Activated effector memory CD4-positive, alpha-beta T cell treated with anti-CD3 and anti-CD28 coated beads, Interleukin-2, amount 50 U/mL, for 16 hours (primary cell): ENCODE measurements at places on chromosomes 3 and 15.
A peak's percentile ranks its signal among the peaks of the same experiment; 100 is the strongest.

DNA sequence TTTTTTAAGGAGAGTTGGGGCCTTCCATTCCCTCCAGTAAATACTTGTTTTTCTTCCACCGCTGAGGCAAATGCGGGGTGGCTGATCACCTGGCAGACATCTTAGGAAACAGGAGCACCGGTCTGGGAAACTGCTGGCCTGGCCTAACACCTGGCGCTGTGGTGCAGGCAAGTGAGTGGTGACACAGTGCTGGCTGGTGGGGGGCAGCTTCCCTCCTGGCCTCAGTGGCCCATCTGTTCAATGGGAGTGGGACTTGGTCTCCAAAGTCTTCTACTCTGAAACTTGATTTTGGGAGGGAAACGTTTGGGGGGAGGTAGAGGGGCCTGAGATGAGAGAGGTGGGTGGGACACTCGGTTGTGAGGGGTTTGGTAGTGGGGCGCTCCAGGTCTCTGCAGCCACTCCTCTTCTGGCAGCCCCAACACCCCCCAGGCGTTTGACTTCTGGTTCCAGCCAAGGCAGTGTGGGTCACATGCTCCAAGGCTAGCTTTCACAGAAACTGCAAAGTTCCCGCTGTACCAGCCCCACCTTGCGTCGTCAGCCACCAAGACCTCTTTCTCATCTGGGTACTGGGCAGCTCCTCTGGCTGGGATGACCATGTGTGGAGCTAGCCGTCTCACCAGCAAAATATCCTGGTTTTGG lies 4.7 kb downstream of the GHRL start:
- DNase-seq: peak; percentile 21

GRCh38 chr3:75737831-75738493 lies 47.4 kb downstream of the ZNF717 start:
- no peak for DNase-seq

DNA sequence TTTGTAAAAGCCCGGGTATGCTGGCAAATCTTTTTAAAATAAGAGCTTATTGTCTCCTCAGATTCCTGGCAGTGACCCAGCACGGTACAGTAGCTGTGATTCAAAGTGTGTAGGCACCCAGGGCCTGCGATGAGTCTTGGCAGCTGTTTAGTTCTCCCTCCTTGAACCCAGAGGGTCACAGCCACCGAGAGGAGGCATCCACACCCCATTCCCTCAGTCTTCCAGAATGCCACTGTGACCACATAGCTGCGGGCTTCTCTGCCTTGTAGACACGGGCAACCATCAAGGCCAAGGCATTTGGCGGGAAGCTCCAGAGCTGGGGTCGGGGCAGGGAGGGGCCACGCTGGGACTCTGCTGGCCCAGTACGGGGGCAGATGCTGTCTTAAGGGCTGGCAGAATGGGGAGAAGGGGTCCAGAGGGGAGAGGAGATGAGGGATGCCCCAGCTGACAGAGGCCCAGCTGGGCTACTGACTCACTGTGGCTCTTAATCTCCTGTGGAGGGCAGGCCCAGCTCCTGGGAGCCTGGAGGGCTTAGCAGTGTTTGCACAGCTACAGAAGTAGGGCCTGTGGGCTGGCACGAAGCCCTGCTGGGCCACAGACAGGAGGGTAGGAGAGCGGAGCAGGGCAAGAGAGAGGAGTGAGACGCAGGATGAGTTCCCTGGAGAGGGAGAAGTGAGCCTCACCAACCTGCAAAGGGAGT lies 68.8 kb upstream of the DLG1 start:
- no peak for DNase-seq

DNA sequence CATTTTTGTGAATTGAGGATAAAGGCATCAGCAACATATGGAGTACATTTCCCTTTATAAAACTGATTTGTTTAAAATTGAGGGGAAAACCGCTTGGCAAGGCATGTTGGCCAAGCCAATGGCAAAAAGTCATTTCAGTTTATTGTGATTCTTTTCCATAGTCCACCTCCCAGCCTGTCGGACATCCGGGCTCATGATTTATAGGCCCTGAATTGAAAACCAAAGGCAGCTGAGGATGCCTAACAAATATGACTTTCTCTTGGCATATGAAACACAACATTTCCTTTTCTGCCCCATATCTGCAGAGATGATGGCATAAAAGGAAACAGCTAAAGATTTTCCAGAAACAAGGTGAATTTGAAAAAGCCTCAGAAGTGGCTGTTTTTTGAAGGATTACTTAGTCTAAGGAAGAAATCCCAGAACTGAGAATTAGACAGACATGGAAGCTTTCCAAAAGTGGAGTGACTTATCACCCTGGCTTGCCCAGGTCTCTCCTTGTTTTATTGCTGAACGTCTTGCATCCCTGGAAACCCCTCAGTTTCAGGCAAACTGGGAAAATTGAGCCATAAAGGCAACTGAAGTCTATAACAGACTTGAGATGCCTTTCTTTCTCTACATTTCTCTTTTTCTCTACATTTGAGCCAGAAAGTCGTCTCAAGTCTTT lies 74.0 kb downstream of the COL8A1 start:
- no peak for DNase-seq

GRCh38 chr3:138845181-138845601 lies 10.5 kb upstream of the PIK3CB start:
- no peak for DNase-seq

GRCh38 chr3:119120480-119120879 lies 25.5 kb upstream of the TEX55 start:
- DNase-seq: no peak

DNA sequence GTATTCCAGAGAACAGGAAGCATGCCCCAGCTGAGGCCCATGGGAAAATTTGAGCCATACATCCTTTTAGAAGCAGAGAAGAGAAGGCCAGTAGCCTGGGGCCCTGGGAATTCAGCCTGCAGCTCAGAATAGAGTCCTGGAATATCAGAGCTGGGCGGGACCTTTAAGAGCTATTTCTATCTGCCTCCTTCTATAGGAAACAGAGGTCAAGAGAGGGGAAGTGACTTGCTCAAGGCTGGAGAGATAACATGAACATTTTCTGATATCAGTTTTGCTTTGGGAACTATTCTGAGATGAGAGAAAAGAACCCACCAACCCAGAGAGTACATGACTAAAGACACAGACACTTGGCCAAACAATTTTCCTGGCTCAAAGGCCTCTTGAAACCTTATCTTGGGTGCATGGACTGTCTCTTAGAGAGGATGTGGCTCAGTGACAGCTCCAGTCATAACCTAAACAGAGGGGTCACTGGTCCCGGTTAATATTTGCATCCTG lies 26.0 kb downstream of the MASP1 start:
- DNase-seq: no peak

GRCh38 chr15:25859838-25860645 lies 3.1 kb downstream of the ATP10A start:
- peak; percentile 70 for DNase-seq

- DNase-seq: no peak
Observed at GRCh38 chr15:78362716-78363380, 22.7 kb downstream of the CRABP1 start.

DNA sequence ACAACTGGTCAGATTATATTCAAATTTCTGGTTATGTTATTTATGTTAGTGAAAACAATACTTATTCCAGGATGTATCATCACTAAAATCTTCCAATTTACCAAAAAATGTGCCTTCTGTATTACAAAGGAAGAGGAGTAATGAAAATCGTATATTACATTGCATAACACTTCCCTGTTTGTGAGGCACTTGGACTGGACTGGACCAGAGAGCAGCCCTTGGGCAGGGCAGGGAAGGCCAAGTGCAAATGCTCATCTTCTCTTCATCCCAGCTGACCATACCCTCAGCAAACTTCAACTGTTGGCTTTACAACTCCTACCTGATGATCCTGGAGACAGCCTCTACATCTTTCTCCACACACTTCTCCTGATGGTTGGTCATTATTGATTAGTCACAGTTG lies 285.7 kb upstream of the MME start:
- DNase-seq: no peak

DNA sequence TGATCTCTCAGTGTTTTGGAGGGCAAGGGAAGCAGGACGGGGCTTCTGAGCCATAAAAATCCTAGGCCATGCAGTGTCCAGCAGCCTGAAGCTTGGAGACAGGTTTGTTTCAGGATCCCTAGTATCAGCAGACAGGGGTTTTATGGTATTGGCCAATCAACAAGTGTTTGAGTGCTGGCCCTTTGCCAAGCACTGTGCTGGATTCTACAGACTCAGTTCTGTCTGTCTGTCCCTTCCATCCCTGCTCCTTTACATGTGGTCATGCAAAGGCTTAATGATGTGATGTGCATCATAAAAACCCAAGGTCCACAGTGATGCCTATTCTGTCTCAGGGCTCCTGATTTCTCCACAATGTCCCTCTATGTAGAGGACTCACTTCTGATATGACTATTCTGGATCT lies 184.1 kb downstream of the LRTM1 start:
- DNase-seq: no peak

DNA sequence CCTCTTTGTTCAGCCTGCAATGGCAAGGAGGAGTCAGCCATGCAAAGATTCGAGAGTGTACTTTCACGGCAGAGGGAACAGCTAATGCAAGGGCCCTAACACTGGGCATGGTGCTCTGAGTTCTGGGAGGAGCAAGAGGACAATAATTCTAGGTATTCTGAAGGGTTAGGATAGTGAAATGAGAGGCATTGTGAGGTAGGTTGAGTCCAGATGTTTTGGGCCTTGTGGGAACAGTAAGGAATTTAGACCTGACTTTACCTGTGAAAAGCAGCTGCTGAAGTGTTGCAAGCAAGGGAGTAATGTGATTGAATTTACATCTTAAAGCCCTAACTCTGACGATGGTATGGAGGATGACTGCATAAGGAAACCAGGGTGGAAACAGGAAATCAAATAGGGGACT lies 211.6 kb downstream of the CNTN3 start:
- DNase-seq: no peak

DNA sequence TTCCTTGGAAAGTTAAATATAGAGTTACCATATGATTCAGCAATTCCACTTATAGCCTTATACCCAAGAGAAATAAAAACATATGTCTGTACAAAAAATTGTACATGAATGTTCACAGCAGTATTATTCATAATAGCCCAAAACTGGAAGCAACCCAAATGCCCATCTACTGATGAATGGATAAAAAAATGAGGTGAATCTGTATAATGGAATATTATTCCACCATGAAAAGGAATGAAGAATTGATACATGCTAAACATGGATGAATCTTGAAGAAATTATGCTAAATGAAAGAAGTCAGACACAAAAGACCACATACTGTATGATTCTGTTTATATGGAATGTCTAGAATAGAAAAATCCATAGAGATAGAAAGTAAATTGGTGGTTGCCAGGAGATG lies 61.4 kb downstream of the TTC23 start:
- DNase-seq: no peak

DNA sequence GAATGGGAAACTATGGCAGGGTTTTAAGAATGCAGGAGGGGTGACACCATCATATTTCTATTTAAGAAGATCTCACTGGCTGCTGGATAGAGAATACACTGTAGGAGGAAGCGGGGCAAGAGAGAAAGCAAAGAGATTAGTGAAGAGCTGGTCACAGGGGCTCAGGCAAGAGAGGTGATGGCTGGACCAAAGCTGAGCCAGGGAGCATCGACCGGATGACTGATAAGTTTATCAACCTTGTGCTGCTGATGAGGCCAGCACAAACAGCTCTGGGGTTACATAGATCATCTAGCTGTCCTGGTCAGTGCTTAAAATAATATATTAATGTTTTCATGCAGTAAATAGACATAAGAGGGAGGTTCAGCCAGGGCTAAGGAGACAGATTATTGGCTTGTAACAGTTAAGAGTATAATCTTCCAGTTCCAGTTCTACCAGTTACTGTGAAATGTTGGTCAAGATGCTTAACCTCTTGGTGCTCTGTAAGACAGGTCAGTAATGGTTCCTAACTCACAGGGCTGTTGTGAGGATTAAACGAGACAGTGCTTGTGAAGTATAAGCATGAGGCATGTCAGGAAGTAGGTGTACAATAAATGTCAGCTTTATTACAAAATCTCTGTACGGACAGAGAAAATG lies 201.0 kb upstream of the FEZF2 start:
- no peak for DNase-seq
